ENCODE measurements at places on chromosomes 4 and X.

DNA sequence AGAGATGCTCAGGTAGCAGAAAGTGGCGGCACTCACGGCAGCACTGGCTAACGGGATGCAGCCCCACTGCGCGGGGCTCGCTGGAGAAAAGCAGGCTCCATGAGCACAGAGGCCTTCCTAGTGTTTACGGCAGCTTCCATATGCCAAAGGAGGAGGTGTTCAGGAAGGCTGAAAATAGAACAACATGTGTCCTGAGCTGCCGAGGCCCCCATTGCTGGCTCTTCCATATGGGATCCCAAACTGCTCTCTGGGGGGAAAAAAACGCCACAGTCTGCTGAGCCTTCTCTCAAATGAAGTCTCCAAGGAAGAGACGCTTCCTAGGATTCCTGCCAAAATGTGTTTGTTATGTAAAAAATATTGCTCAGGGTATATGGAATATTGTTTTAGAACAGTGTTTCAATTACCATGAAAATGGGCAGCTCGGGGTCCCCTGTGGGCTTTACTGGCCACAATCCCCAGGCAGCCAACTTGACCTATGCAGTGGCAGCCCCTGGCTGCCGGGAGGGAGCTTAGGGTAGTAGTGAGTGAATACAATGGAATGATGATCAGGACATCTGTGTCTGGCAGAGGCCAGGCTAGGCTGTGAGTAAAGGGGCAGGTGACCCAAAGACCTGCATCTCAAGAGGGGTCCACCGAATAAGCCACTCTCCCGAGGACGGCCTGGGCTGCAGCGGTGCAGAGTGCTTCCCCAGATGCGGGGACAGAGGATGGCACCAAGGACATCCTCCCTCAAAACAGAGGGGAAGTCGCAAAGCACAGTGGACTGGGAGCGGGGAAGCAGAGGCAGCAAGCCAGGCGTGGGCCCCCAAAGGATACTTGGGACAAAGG is 170.1 kb downstream of the AFAP1 start:
- no peak for DNase-seq

GRCh38 chrX:118694638-118695037 is 32.8 kb upstream of the IL13RA1 start:
- DNase-seq = no peak

- peak; percentile 57 for DNase-seq
These were observed 541.4 kb upstream of the BOD1L1 start for GRCh38 chr4:14168919-14169318.

DNA sequence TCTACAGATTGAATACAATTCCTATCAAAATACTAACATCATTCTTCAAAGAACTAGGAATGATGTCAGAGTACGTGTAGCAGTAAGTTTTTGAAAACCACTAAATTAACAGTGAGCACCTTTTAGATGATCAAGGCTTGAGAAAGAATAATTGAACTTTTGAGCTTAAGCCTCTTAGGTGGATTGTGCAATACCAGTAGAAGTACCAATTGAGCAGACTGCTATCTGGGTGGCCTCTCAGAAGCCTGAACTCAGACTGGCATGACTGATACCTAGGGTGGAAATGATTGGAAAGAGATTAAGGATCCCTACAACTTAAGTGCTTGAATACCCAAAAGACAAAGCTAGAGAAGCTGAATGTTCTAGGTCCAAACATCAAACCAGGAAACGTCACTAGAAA is 200.3 kb upstream of the GALNTL6 start:
- no peak for DNase-seq

DNA sequence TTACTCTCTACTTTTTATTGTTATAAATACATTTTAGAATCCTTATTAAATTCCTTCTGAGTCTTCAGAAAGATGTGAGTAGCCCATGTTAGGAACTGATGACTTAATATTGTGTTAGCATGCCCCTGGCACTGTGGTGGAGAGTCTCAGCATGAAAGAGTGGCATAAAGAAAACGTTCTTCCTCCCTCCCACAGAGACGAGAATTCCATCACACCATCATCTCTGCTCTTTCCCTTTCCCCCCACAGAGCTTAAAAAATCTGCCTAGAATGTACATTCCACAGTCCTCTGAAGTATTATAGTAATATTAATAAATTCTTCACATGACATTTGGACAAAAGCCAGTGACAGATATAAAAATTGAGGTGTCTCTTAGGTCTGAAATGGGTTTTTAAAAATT is 117.8 kb upstream of the DKK2 start:
- DNase-seq = no peak

DNA sequence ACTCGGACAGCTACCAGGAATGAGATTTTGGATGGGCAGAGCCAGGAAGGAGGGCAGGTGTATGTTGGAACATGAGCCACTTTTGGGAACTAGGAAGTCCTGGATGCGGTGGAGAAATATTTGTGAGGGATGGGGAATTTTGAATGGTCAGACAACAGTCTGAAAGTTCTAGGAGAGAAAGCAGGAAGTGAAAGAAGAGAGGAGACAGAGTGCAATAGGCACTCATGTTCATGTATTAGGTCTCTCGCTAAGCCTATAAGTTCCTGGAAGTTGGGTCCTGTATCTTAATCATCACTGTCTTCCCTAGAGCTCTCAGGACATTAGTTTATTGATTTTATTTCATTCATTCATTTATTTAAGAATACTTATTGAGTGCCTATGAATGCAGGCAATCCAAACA is 65.7 kb upstream of the CITED1 start:
- DNase-seq = no peak

Data from GM04503 (cell line).